Stimulated activated CD8-positive, alpha-beta memory T cell treated with anti-CD3 and anti-CD28 coated beads, Interleukin-15, amount 100 ng/mL, for 24 hours (primary cell): ENCODE measurements at places on chromosomes 2 and 18.

GRCh38 chr18:60506682-60507081 is 134.1 kb upstream of the MC4R start:
- DNase-seq: no peak

DNA sequence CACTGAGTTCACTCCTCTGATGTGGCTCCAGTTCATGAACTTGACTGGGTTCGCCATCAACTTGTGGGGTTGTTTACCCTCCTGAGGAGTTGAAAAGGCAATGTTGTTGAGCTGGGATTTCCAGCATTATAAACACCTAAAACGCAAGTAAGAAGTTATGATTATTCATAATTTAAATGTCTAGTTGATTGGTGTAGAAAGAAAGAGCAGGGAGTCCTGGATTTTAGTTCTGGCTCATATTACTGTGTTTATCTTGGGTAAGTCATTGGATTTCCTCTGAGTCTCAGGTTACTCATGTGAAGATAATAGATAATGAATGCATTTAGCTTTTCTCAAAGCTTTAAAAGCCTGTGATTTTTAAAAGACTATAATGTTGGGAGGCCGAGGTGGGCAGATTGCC is 438.0 kb upstream of the CDH20 start:
- DNase-seq: no peak

DNA sequence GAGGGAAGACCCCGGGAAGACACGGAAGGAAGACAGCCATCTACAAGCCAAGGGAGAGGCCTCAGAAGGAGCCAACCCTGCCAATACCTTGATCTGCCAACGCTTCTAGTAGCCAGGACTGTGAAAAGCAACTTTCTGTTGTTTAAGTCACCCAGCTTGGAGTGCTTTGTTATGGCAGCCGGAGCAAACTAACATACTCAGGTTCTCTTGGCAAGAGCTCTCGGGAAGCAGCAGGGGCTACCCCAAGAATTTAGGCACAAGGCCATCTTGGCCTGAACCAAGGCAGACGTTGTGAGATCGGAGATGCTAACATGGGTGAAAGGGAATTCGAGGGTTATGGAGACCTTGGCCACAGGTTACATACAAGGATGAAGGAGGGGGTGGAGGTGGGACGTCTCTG is 78.6 kb upstream of the KLHL29 start:
- DNase-seq: no peak

DNA sequence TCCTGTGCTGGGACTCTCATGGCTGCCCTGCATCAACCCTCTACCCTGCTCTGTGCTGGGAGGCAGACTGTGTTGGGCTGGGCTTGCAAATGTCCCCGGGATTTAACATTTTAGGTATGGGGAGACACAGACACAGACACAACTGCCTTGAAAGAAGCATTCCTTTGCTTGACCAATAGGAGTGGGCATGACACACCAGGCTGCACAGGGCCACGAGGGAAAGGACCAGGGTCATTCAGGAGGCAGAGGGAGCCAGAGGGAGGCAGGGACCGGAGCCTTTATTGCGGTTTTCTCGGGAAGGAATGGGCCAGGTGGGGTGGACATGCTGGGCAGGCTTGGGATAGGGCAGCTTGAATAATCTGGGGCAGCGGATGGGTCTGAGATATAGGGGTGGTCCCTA is 238.7 kb upstream of the COPS8 start:
- DNase-seq: no peak

DNA sequence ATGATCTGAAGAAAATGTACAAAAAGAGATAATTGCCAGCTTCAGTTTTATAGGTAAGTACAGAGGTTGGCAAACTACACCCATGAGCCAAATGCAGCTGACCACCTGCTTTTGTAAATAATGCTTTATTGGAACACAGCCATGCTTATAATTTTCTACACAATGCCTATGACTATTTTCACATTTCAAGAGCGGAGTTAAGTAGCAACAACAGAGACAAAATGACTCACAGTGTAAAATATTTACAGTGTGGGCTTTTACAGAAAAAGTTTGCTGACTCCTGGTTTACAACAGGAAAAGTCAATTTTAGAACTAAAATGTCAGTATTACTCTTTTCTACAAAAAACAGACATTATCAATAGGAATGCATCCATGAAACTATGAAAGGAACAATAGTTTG is 26.0 kb downstream of the CWC22 start:
- DNase-seq: no peak

- no peak for DNase-seq
Observed at GRCh38 chr2:131038258-131039100, 54.8 kb downstream of the FAM168B start.

GRCh38 chr2:106026271-106027190 is 167.6 kb downstream of the UXS1 start:
- DNase-seq: no peak

DNA sequence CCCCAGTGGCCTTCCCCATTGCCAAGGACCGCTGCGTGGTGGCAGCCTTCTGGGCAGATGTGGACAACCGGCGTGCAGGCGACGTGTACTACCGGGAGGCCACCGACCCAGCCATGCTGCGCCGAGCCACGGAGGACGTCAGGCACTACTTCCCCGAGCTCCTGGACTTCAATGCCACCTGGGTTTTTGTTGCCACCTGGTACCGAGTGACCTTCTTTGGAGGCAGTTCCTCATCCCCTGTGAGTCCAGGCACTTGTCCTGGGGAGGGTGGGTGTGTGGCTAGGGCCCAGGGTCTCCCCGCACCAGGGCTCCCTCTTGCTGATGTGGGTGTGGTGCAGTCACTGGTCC is 31.9 kb downstream of the SNED1 start:
- DNase-seq: no peak

GRCh38 chr2:213691351-213691750 is 407.1 kb downstream of the SPAG16 start:
- DNase-seq: no peak

DNA sequence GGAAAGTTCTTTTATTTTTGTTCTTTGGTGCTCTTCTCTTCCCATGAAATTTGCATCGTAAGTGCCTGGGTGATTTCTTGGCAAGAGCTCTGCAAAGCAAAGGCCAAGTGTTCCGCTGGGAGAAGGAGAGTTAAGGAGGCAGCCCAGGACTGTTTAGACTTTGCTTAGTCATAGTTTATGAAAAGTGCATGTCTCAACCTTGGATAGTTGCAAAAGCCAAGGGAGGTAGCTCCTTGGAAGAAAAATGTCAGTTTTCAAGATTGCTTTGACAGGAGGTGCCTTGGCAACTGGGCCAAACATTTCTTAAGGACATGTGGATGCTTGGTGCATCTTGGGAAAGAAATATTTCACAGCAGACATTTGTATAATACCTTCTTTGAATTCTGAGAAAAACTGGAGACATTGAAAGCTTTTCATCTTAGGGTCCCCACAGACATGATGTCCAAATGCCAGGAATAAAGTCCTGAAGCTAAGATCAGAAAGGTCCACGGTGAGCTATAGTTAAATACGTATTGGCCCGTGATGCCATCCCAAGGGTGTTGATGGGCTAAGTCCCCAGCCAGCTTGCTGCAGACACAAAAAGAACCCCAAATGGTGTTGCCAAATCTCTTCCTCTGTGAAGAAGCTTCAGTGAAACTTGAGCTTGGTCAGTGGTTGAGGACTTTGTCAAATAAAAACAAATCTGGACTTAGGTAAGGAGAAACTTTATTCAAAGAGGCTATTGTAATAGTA is 96.3 kb upstream of the THUMPD2 start:
- DNase-seq: no peak

DNA sequence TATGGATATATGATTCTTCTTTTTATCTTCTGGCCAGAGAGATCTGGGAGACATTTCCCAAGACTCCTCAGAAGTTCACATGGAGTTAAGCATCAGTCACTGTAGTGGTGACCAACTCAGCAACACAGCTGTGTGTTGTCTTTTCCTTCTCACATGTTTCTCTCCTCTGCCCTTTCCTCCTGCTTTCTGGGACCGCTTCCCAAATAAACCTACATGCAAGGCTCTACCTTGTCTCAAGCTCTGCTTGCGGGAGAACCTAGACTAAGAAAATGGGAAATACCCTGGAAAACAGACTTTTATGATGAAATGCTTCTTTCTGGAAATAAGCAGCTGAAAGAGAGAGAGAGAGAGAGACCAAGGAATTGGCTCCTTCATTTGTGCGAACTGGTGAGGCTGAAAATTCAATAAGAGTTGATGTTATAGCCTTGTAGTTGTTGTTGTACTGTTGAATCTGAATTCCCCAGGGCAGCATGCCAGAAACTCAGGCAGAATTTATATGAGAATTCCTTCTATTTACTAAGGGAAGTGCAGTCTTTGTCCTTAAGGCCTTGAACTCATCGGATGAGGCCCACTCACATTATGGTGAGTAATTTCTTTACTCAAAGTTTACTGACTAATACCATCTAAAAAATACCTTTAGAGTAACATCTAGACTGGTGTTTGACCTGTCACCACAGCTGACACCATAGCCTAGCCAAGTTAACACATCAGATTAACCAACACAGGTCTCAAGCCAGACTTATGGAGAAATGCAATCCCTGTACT is 22.7 kb upstream of the DSC1 start:
- no peak for DNase-seq

DNA sequence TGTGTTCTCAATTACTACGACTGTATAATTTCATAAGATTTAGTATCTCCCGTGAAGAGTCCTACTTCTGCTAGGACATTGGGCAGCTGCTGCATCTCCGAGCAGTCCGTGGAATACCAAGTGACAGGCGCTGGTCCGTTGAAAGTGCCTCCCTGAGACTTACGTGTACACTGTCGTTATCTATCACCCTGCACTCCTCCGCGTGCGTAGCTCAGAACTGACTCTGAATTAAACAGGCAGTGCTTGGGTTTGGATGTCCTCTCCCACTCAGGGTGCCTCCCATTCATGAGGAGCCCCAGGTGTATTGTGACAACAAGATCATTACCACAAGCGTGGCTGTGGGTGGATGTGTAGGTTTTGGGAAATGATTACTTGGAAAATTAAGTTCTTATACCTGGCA is 148.4 kb downstream of the SH3RF3 start:
- DNase-seq: no peak

DNA sequence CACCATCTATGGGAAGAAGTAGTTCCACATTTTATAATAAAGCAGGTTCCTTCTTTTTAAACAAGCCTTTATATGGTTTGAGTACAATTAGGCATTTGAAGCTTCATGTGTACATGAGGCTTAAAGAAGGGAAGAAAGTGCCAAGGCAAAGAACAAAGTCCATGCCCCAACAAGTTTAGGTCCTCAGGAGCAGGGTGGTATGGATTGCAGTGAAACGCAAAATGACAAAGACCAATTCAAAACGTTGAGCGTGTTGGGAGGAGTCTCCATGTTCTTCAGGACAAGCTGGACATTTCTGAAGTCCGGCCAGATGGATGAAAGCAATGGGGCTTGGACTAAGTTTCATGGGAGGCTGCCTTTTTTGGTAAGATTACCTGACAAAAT is 78.8 kb upstream of the FZD5 start:
- DNase-seq: no peak

DNA sequence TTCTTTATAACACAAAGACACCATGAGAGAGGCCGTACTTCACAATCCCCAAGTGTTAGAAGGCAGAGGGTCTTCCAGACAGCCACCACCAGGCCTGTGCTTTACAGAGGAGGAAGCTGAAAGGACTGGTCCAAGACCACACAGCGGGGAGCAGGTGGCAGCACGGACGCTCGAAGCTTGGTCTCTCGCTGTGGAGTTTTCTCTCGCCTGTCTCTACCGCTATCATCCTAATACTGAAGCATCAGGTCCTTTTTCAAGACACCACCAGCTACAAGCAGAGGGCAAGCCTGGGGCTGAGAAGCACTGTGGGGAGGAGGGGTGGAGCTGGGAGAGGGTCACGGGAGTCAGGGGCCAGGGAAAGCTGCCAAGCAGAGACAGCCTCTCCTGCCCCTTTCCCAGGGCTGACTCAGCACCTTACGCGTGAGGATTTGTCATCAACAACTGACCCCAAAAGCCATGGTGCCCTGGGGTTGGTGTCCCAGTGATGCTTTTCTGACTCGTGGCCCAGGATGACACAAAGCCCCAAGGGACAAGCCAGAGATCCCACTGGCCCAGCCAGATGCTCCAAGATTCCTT is 31.9 kb upstream of the FOSL2 start:
- DNase-seq: no peak

- DNase-seq: no peak
Observed at GRCh38 chr2:113216891-113217454, 43.2 kb downstream of the PSD4 start.

- no peak for DNase-seq
Observed at GRCh38 chr2:9753665-9754531, 89.4 kb upstream of the TAF1B start.

GRCh38 chr2:215036314-215036713 is 102.1 kb downstream of the ABCA12 start:
- DNase-seq: no peak

- no peak for DNase-seq
Observed at GRCh38 chr2:28419443-28420270, 27.0 kb downstream of the FOSL2 start.

DNA sequence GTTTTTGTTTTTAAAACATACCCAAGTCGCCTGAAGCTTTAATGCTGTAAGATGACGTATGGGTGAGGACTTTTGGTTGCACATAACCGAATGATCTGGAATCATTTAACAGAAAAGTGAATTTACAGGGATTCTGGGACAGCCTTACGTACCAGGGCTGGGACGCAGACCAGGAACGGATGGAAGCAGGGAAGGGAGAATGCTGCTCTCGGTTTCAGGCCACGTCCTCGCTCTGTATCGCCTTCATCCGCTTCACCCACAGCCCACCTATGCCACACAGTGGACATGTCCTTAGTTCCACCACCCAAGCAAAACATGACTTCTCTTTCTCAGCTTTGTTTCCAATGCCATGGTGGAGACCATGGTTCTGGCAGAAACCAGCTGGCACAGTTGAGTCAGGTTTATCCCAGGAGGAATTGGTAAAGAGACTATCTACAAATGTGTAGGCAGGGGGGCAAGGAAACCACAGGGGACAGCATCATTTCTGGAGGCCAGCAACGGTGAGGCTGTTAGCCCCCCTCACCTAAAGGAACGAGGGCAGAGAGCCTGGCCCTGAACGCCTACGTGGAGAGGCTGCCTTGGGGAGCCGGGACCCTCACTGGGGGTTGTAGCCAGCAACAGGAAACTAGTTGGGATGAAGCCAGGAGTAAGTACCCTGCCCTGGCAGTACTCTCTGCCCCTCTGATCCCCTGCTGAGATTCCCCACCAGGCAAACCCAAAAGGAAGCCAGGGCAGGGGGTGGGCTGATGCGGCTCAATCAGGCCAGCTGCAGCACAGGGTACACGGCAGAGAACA is 132.5 kb downstream of the NDUFA10 start:
- DNase-seq: no peak

GRCh38 chr2:236014408-236015131 is 153.6 kb downstream of the GBX2 start:
- DNase-seq: no peak

GRCh38 chr18:62186499-62186773 is 420 bp downstream of the PIGN start:
- no peak for DNase-seq

GRCh38 chr2:231139796-231140195 is 15.0 kb upstream of the HTR2B start:
- no peak for DNase-seq

DNA sequence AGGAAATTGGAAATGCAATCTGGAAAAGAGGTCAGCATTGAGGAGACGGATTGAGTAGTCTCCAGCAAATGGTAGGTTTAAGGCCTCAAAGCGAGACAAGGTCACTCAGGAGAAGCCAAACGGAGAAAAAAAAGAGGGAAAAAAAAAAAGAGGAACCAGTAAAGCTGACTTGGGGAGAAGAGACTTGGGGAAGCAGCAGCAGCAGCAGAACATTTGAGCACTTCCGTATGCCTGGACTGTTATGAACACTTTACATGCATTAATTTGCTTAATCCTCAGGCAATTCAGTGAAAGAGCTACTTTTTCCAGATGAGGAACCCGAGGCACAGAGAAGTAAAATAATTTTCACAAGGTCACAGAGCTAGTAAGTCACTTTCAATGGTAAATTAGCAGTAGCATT is 81.3 kb downstream of the OSBPL6 start:
- no peak for DNase-seq
